ENCODE measurements at places on chromosomes 1 and 21.

DNA sequence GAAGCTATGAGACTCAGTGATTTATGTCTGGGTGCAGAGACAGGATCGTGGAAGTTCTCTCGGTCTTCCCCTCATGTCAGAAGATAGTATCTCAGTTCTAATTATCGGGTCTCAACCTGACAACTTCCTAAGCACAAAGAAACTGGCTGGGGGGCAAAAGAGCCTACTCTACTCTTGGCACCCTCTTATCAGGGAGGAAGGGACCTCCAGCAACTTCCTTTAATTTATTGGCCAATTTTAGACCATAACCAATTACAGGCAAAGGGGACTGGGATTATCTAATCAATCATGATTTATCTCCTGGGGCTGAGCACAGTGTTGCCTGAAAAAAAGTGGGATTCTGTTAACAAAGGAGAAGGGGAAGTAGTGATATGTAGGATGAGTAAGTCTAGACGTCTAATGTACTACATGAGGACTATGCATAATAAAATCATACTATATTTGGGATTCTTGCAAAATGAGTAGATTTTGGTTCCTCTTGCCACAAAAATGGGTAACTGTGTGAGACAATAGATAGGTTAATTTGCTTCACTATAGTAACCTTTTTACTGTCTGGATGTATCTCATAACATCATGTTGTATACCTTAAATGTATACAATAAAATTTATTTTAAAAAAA is 98.8 kb downstream of the ZFYVE9 start:
- no peak for DNase-seq

- no peak for DNase-seq
These were observed 164.4 kb downstream of the GIPC2 start for GRCh38 chr1:78210175-78210574.

- no peak for DNase-seq
These were observed 177.7 kb upstream of the GORAB start for GRCh38 chr1:170354246-170354645.

DNA sequence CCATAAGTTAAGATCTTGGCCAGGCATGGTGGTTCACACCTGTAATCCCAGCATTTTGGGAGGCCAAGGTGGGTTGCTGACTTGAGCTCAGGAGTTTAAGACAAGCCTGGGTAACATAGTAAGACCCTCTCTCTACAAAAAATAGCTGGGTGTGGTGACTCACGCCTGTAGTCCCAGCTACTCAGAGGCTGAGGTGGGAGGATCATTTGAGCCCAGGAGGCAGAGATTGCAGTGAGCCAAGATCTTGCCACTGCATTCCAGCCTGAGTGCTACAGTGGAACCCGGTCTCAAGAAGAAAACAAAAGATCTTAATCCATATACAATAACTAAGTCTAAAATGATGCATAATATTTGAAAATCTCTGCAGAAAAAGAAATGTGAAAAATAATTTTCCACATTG is 165.5 kb upstream of the NR5A2 start:
- DNase-seq: no peak

DNA sequence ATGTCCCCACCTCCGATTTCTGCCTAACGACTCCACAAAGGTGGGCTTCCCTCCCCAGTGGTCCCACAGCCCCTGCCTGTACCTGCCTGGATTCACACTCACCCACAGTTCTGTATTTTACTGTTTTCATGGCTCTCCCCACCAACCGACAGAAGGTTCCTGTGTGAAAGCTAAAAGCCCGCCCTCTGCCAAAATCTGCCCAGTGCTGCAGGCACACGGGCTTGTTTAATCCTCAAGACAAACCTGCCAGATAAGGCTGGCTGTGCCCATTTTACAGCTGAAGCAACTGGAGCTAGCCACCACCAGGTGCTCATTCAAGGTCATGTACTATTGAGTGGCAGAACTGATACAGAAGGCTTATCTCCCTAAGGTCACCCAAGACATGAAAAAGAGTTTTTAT is 114.5 kb downstream of the HIVEP3 start:
- peak; percentile 40 for DNase-seq

DNA sequence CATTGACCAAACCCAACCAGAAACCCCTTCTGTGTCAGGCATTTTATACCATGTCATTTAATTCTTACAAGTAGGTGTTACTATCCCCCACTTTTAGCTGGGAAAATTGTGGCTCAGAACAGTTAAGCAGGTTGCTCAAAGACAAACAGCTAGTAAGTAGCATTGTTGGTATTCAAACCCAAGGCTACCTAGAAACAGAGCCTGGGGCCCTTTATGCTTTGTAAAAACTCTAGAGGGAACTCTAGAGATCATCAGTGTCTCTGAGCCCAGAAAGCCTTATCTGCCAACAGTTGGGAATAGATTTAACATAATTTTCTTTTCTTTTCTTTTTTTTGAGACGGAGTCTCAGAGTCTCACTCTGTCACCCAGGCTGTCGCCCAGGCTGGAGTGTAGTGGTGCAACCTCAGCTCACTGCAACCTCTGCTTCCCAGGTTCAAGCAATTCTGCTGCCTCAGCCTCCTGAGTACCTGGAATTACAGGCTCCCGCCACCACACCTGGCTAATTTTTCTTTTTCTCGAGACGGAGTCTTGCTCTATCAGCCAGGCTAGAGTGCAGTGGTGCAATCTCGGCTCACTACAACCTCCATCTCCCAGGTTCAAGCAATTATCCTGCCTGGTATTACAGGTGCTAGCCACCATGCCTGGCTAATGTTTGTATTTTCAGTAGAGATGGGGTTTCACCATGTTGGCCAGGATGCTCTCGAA is 48.5 kb upstream of the OSBPL9 start:
- DNase-seq: no peak

DNA sequence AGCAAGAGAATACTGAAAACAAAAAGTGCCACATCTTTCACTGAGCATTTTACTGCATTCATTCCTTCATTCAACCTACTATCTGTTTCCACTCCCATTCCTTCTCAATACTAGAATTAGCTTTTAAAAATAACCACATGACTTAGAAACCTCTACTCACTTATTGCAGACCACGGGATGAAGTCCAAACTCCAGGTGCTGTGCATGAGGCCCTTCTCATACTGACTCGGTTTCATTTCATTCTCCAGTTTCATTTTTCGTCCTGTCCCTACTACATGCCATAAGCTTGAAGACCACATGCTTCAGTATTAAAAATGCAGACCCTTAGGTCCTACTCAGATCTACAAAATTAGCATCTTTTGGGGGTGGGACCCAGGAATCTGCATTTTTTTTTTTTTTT is 2.3 kb upstream of the BACH1 start:
- DNase-seq: no peak

GRCh38 chr1:93440706-93441105 is 7.2 kb upstream of the FNBP1L start:
- no peak for DNase-seq

DNA sequence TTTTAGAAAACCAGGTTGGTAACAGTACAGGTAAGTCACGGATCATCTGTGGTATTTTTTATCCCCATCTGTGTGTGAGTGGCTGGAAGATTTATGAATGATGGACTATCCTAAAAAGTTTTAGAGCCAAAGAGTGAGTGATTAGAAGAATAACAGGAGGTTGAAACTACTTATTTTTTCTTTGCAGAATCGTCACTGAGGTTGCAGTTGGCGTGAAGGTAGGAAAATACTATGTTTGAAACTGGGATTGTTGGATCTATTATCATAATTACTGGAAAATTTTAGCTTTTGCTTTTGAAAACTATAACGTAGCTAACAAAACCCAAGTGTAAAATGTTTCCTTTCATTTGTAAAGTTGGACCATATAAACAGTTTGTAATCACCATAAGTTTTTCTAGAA is 1.8 kb downstream of the PTBP2 start:
- no peak for DNase-seq

GRCh38 chr1:155591770-155592169 is 18.2 kb upstream of the MSTO1 start:
- DNase-seq: peak; percentile 68

GRCh38 chr1:172376431-172376830 is 44.1 kb upstream of the C1orf105 start:
- DNase-seq: no peak

- DNase-seq: no peak
These were observed 789.3 kb upstream of the ADAMTS5 start for GRCh38 chr21:27756191-27756590.

GRCh38 chr1:21496886-21497285 is 12.3 kb upstream of the ALPL start:
- DNase-seq: no peak

DNA sequence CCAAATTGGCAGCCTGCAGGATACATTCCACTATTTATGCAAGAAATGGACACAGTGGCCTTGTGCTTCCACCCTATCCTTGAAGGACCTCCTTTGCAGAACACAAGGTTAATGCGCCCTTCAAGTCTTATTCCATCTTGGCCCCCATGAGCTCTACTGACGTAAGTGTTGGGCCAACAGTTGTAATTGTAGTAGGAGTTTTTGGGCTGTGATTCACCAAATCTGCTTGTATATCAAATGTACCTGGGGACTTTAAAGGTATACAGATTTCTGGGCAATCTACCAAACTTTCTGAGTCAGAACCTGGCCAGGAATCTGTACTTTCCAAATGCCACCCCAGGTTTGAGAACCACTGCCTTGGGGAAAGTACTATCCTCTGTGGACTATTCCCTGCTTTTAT is 100.9 kb upstream of the MARK1 start:
- DNase-seq: no peak

- no peak for DNase-seq
These were observed 25.4 kb upstream of the WDR26 start for GRCh38 chr1:224459966-224460365.

GRCh38 chr21:25420831-25421230 is 186.4 kb downstream of the MRPL39 start:
- DNase-seq: no peak

DNA sequence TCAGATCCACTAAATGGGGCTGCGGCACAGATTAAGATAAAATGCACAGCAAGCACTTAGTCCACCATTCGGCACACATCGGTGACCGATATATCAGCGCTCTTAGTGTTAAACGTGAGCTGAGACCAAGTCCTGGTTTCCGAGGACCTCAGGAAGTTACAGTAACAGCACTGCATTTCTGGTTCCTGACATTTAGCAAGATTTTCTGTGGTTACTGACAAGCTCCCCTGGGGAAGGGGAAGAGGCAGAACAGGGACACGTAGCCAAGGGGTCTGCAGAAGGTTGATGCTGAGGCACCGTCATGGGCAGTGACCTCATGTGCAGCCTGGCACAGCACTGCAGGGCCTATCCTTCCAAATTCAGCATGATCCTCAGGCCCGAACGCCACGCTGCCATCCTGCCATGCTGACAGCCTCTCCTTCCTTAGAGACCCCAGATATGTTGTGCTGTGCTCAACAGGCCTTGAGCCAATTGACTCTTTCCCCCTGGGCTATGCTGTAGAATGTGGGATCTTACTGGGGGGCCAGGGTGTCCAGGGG is 13.4 kb upstream of the PEF1 start:
- DNase-seq: no peak

GRCh38 chr21:35529171-35529863 is 480.2 kb upstream of the RUNX1 start:
- peak; percentile 44 for DNase-seq

DNA sequence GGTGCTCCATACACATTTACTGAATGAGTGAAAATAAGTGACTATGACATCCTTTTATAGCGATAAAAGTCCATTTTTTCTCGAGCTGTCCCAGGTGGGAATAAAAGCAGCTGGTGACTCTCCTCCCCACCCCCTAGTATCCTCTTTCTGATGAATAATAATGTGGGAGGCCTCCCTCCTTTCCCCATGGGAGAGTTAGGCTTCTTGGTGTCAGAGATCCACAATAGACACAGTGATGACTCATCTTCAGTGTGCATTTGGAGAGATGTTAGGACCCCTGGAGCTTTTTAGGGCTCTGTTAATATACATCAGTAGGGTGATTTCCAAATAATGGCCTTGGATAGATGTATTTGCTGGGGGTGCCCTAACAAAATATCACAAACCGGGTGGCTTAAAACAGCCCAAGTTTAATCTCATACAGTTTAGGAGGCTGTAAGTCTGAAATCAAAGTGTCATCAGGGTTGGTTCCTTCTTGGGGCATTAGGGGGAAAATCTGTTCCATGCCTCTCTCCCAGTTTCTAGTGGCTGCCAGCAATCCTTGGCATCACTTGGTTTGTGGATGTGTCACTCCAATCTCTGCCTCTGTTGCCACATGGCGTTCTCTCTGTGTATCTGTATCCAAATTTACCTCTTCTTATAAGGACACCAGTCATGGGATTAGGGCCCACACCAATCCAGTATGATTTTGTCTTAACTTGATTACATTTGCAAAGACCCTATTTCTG is 4.4 kb upstream of the PHC2 start:
- DNase-seq: no peak

DNA sequence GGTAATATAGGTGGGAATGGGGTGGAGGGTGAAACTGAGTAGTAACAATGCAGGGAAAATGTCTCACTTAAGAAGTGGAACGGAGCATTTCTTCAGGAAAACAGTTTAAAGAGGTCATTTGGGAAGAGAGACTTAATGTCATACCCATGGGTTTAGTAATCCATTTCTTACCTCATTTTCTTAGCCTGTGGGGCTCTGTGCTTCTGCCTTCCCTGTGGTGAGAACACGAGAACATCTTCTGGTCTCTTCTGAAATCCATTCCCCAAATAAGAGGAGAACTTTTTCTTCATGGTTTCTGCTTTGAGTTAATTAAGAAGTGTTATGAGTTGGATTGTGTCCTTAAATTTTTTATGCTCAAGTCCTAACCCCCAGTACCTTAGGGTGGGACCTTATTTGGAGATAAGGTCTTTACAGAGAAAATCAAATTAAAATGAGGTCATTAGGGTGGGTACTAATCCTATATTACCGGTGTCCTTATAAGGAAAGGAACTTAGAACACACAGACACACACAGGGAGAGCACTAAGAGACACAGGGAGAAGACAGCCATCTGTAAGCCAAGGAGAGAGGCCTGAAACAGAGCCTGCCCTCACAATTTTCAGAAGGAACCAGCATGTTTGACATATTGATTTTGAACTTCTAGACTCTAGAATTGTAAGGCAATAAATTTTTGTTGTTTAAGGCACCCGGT is 5.4 kb downstream of the CCDC190 start:
- no peak for DNase-seq

- no peak for DNase-seq
These were observed 1.0 kb downstream of the RAB7B start for GRCh38 chr1:206002160-206002559.

GRCh38 chr21:43681650-43682049 is 22.3 kb downstream of the RRP1B start:
- DNase-seq: no peak

- DNase-seq: no peak
These were observed 2029.3 kb downstream of the MRPL39 start for GRCh38 chr21:23578027-23578426.

- DNase-seq: no peak
These were observed 733.9 kb upstream of the CHRM3 start for GRCh38 chr1:238652346-238652968.
